ENCODE measurements at places on chromosomes 7 and 10.

GRCh38 chr7:114687238-114687637 is 234.7 kb upstream of the MDFIC start:
- DNase-seq, result no peak

DNA sequence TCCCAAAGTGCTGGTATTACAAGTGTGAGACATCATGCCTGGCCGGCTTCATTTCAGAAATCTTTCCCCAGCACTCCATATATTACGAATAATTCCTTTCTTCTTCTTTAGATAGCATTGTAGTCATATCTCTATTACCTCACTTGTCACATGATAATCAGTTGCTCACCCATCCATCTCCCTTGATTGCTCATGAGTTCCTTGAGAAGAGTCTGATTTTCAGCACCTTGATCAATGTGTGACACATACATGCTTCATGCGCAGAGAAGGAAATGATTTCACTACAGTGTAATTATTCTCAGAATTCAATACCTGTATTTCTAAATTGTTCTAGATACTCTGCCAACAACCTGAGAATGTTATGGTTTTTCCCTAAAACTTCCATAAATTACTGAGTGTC is 26.7 kb upstream of the GGCT start:
- no peak for DNase-seq

- DNase-seq, result peak; percentile 18
Measured at GRCh38 chr7:74544706-74545469, 91.2 kb downstream of the GTF2IRD1 start.

DNA sequence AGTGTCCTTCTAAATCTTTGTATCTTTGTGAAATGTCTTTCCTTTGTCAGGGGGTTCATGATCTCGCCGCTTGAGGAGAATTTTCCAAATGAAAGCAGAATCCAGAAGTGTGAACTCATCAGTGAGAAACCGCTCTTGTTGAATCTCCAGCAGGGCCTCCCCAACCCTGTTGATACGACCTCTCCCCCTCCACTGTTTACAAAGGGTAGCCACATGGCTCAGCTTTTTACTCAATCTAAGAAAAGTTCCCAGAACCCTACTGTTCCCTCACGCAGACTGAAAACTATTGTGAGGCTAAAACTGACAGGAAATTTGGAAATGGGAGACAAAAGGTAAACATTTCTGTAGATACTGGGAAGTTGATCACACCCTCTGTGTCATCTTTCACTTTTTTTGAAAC is 73.9 kb downstream of the SEMA3C start:
- no peak for DNase-seq

GRCh38 chr7:68213838-68214237 is 1217.2 kb downstream of the TYW1 start:
- no peak for DNase-seq

GRCh38 chr7:45874408-45875131 is 1.7 kb upstream of the CCDC201 start:
- DNase-seq, result peak; percentile 73

DNA sequence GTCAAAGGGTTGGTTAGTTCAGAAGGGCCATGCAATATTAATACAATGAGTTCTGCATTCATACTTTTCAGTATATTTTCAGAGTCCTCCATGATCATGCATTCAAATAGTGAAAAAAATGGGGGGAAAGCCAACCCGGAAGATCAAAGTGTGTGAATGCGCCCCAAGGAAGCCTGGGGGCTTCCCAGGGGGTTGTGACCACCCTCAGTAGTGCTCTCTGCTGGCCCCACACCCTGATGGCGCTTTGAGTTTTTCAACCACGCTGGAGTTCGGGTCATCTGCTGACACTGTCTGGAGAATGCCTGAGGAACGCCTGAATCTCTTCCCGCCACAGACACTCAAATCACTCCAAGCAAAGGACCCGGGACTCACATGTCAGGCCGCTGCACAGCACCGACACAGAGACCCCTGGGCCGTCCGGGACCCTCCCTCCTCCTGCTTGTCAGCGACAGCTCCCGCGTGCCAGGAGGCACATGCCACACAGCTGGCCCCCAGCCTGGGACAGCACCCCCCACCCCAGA is 1.0 kb downstream of the TNS3 start:
- no peak for DNase-seq

DNA sequence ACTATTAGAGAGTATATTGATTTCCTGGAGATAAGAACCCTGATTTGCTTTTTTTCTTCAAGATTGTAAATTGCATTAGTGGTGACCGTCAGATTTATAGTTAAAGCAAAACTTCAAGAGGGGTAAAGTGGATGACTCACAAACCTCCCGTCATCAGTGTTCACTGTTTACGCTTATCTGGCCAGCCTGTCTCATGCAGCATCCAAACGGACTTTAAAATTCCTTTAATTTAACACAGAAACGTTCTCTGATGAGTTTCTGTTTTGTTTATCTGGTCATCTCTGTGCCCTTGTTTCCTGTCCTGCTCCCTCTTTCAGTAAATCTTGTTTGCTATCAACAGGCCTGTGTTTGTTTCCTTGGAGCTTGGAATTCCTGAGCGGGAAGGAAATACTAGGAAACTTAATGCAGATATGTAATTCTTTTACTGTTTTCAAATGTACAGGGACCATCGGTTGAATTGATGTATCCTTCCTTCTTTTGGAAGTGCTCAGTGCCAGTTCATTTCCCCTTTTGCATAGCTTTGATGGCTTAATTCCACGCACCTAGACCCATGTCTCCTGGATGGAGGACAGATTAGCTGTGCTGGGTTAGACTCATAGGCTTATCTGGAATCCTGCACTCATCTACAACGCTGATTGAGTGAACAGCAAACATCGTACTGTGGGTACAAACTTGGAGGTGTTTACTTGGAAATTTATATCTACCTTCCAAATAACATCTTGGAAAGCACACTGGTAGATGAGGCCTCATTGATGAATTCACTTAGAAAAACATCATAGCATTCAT is 21.3 kb downstream of the PTPRE start:
- peak; percentile 38 for DNase-seq

DNA sequence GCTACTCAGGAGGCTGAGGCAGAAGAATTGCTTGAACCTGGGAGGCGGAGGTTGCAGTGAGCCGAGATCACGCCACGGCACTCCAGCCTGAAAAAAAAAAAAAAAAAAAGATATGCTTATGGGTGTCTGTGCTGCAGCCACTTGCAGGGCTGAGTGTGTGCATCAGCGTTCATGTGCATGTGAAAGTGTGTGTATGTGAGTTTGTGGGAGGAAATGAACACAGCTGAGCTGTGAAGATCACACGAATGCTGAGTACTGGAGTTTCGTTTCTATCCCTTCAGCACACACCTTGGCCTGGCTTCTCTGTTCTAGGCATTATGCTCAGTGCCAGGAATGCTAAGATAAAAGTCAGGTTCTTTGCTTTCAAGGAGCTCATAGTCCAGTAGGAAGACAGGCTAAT is 12.0 kb upstream of the SVOPL start:
- no peak for DNase-seq

GRCh38 chr10:51389415-51390321 is 309.7 kb downstream of the CSTF2T start:
- DNase-seq, result peak; percentile 100

- peak; percentile 52 for DNase-seq
Measured at GRCh38 chr10:114767101-114767985, 54.2 kb upstream of the FHIP2A start.

- DNase-seq, result no peak
Measured at GRCh38 chr7:142642316-142642715, 107.0 kb upstream of the PRSS1 start.

GRCh38 chr10:93026072-93026471 is 34.5 kb upstream of the CYP26C1 start:
- DNase-seq, result no peak

- DNase-seq, result no peak
Measured at GRCh38 chr10:14683256-14683655, 91.4 kb downstream of the FAM107B start.

DNA sequence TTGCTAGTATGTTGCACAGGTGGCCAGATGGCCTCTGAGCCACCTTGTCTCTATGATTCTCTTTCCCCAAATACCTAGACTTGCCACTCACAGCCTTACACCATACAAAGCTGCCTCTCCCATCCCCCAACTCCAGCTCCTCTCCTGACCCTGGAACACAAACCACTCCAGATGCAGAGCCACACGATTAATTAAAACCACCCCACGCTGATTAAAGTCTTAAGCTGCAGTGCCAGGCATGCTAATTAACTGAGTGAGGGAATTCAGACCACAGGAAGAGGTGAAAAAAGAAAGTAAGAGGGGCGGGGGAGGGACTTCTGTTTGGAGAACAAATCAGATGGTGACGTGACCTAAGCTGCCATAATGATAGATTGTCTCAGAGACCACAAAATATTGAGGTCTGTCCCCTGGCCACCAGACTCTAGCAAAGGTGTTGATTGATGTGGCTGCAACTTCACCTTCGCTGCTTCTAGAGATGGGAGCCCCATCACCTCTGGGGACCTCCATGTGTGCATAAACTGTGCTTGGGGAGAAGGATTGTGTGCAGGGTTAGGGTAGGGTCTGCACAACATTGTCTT is 331.3 kb downstream of the PLXNA4 start:
- DNase-seq, result peak; percentile 13

- peak; percentile 11 for DNase-seq
Measured at GRCh38 chr7:30543813-30544525, 39.3 kb upstream of the GGCT start.

- no peak for DNase-seq
Measured at GRCh38 chr7:155696747-155697146, 52.3 kb downstream of the RBM33 start.

- DNase-seq, result no peak
Measured at GRCh38 chr10:123480845-123481244, 185.3 kb upstream of the GPR26 start.

DNA sequence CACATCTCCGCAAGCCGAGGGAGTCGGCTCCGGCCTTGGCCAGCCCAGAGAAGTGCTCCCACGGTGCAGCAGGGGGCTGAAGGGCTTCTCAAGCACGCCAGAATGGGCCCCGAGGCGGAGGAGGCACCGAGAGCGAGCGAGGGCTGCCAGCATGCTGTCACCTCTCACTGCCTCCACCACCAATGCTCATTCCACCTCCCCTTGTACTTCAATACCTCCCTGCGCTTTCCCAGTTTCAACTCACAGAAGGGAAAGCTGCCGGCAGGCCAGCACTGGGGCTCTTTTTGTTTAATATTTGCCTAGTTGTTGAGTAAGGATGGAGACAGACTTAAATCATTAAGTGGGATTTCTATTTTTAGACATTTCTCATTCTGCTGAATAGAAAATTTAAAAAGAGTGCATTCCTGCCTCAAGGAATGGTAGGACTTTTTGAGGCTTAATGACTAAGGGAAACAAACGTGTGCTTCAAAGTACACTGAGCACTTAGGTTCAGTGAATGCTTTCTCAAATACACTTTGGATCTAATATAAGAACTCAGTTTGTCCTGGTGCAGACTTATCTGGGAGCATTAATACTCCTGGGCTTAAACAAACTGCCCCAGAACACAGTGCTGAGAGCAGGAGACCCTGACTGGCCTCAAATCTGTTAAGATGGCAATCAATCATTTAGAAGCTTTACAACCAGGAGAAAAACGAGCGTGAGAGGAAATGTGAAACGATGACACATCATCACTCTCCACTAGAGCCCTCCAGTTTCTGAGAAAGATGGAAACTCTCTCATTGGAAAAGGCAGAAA is 131.2 kb downstream of the RALA start:
- peak; percentile 66 for DNase-seq

DNA sequence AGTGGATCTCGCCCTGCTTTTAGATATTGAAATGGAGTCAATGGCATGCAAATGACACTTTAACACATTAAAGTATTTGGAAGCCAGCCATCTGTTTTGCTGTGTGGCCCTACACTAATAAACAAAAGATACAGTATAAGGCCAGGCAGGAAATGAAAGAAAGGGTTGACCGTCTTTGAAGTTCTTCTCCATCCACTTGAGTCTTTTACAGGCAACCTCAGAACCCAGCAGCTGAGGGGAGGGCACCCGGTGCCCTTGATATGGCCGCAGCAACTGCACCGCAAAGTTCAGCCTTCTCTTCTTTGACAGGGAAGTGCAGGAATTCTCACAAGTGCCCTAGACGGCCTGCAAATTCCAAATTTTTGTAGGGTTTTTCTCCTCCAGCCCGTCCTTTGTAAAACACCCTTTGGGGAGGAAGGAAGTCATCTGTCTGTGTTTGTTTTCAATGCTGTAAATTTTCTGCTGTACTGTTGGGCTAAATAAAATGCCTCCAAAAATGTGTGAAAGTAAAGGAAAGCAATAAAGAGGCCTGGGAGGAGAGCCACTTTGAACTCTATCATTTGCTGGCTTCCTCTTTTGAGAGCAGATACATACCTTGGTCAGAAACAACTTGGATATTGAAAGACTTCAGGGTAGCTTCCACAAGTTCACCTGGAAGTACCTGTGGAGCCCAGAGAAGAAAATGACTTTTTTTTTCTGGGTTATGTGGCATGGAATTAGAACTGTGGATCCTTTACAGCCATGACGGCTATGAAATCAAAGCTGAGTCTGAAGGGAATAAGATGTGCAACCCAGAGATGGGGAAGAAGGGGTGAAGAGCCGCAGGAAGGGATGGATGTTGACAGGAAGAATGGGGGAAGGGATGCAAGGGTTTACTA is 3.6 kb downstream of the HOXA1 start:
- DNase-seq, result no peak

DNA sequence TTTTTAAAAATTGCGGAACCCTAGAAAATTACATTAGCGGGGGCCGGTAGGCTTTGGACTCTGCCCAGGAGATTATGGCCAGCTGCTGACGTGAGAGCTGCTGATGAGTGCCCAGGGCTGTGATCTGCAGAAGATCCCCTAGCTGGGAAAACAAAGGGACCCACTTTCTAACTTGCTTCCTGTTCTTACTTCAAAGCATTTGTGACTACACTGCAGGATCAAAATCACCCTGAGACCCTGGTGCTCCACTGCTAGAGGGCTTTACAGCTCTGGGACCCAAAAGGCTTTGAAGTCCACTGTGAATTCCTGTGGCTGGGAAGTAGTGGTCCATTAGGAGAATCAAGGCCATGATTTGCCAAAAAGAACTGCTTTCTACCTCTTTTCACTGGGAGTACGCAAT is 499.4 kb upstream of the AKR1E2 start:
- no peak for DNase-seq

GRCh38 chr10:1368842-1369171 is 312.6 kb downstream of the WDR37 start:
- DNase-seq, result no peak

GRCh38 chr7:131090188-131090587 is 237.5 kb upstream of the MKLN1 start:
- no peak for DNase-seq

GRCh38 chr10:120424198-120424464 is 32.9 kb upstream of the PLPP4 start:
- DNase-seq, result no peak

GRCh38 chr10:74816824-74817498 is 9.4 kb upstream of the KAT6B start:
- DNase-seq, result no peak

DNA sequence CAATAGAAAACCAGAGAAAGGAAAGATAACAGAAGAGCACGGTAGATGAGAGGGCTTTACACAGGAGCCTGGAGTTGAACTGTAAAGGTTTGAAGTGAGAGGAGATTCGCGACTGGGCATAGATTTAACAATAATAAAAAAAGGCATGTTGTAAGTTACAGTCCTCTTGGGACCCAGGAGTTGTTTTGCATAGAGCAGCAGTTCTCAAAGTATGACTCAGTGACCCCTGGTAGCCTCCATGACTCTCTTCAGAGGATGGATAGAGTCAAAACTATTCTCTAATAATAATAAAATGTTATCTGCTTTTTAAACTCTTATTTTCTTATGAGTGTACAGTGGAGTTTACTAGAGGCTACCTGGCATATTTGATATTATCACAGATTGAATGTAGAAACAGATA is 262.3 kb downstream of the SORCS3 start:
- DNase-seq, result no peak

All from AG10803 (cell line).